ENCODE measurements at places on chromosomes 7 and 10.

DNA sequence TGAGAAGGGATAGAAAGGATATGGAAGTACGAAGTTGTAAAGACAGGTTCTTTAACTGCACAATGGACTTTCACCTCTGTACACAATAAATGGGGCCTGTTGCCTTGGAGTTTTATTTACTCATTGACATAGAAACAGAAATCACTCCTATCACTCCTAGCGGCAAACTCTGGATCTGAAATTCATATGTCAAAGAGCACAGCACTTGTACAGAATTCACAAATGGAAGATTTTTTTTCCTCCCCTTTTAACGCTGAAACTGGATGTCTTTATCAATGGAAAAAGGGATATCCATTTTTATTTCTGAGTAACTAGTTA lies 18.2 kb downstream of the NT5C3A start:
- peak; percentile 71 for DNase-seq

GRCh38 chr10:131996466-131997365 lies 15.0 kb upstream of the BNIP3 start:
- DNase-seq = no peak

GRCh38 chr10:53601260-53601875 lies 828.8 kb upstream of the MBL2 start:
- DNase-seq = peak; percentile 75

GRCh38 chr7:150994838-150995510 lies 4.2 kb downstream of the NOS3 start:
- DNase-seq = no peak

GRCh38 chr7:5692112-5692844 lies 89.2 kb downstream of the RNF216 start:
- DNase-seq = peak; percentile 80

DNA sequence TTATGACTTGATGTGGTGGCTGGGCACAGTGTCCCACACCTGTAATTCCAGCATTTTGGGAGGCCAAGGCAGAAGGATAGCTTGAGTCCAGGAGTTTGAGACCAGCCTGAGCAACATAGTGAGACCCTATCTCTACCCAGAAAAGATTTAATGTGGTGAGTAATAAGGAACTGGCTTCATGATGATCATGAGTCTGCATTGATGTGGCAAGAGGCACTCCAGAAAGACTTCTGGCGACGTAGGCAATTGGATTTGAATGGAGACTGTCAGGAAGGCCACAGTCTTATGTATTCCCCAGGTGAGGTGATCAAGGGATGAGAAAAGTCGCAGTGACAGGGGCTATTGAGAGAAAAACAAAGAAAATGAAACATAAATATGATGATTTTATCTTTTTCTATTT lies 138.0 kb downstream of the CACNB2 start:
- no peak for DNase-seq

DNA sequence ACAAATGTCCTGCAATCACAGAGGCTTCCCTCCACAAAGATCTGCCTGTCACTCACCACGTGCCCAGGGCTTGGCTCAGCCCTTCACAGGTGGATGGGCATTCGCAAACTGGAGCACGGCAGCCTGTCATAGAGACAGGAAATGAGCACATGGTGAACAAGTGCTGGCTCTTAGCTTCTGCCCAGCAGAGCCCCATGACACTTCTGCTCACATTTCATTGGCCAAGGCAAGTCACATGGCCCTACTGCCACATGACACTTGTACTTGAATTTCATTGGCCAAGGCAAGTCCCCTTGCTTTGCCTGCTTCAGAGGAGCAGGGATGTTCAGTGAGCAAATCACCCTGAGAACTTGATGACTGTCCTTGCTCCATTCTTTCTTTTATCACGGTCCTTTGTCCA lies 110.8 kb upstream of the PPP2R2D start:
- DNase-seq = no peak

- peak; percentile 24 for DNase-seq
Measured at GRCh38 chr7:87148332-87148955, 3.8 kb upstream of the DMTF1 start.

DNA sequence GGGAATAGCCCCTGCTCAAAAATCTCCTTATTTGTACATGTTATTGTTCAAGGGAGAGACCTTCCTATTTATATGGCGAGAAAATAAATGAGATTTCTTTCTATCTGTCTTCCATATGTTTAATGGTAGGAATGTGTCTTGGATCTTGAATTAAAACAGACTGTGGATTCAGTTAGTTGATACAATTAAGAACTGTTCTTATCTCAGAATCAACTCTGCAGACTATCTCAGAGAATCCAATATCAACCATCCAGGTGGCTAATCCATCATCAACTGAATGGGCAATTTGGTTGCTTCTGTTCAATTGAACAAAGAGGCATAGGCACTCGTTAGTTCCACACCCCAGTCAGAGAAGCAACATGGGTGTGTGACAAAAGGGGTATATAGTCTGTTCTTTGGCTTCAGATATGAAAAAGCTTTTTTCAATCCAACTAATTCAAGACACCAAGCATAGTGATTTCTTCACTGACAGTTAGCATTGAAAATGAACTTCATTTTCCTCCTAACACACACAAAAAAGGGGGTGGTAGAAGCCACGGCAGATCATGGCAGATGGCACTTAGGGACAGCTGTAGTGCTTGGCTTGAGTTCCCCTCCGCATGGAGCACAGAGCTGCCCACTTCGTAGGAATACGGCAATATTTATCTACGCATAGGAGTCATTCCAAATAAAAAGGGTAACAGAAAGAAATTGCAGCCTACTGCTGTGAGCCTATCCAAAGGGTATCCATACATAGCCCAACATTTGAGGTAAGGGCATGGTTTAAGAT lies 135.9 kb downstream of the KIAA1217 start:
- no peak for DNase-seq

DNA sequence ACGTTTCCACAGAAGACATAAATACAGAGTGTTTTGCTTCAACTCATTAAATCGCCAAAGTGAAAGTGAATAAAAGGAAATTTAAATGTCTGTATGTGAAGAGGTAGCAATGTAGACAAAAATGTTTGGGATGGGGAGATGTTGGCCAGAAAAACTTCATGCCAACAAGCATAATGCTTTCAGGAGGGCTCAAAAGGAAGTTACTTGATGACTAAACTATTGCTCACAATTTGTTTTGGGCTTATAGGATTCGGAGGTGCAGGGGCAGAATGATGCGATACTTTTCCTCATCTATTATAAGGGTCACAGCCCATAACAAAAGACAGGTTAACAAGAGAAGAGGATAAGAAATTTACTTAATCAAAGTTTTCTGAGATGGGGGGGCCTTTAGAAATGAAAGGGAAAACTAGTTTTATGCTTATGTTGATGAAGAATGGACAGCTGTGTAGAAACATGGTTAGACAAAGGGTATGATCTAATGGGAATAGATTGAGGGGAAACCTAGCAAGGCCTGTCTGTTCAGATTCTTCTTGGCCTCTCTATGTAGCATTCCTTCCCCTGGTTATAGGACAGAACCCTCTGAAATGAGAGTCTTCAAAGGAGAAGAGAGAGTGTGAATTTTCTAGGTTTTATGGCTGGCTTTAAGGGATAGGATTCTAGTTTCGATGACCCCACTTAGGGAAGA lies 898.6 kb downstream of the LRMDA start:
- DNase-seq = no peak

DNA sequence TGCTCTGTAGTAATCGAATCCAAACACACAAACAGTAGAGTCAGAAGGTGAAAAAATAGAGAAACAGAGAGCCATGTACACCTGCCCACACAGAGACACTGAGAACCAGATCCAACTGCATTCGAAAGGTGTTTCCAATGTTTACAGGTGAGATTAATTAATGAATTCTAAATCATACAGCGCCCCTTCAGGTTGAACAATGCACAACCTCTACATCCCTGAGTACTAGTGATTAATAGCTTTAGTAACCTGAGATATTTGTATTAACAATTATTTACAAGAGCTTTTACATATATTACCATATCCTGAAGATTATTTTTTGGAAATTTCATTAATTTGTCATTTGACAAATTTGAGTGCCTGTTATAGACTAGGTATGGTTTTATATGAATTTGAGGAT lies 7.6 kb upstream of the MRC1 start:
- no peak for DNase-seq
